ENCODE measurements at places on chromosomes 7 and 10.

- DNase-seq, result no peak
Measured at GRCh38 chr10:6671976-6672375, 91.9 kb upstream of the PRKCQ start.

- DNase-seq, result peak; percentile 72
Measured at GRCh38 chr7:37448636-37449361, at the start of gene ELMO1. Gene ELMO1, minus strand, starts transcription at chr7:37448864. Its CDS starts 106,174 bp downstream, at chr7:37342690.

- no peak for DNase-seq
Measured at GRCh38 chr10:88861036-88861435, 9.4 kb upstream of the ANKRD22 start.

- no peak for DNase-seq
Measured at GRCh38 chr10:131532291-131532690, 220.8 kb upstream of the TCERG1L start.

- no peak for DNase-seq
Measured at GRCh38 chr10:68110027-68110426, 739 bp downstream of the MYPN start.

GRCh38 chr10:125538947-125539731 is 143.8 kb downstream of the TEX36 start:
- DNase-seq, result no peak

DNA sequence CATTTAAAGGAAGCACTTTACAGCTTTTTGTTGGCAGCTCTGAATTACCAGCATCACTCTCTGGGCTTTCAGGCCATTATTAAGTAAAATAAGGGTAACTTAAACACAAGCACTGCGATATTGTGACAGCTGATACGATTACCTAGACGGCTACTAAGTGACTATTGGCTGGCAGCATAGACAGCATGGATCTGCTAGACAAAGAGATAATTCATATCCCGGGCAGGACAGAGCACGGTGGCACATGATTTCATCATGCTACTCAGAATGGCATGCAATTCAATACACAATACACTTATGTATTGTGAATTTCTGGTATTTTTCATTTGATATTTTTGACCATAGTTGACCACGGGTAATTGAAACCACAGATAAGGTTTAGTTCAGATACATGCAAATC is 522.0 kb upstream of the LRRN3 start:
- DNase-seq, result no peak

DNA sequence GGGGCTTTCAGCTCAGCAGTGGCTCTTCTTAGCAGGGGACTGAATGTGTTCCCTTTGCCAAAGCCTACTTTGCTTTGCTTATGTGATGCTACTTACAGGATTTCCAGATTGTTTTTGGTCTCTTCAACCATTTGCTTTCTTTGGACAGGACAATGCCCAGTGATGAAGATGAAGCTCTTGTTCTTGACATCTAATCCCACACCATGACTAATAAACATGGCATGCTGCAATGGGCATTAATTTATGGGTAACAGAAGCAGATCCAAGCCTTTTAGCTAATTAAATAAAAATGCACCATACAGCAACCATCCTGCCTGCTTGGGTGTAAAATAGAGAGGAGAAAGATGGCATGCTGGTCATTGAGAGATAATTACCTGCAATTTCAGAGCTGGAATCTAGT is 175.5 kb upstream of the ITGB1 start:
- DNase-seq, result no peak

GRCh38 chr10:79185796-79186374 is 117.1 kb downstream of the ZMIZ1 start:
- no peak for DNase-seq

- DNase-seq, result no peak
Measured at GRCh38 chr7:44664780-44665461, 58.5 kb downstream of the OGDH start.

DNA sequence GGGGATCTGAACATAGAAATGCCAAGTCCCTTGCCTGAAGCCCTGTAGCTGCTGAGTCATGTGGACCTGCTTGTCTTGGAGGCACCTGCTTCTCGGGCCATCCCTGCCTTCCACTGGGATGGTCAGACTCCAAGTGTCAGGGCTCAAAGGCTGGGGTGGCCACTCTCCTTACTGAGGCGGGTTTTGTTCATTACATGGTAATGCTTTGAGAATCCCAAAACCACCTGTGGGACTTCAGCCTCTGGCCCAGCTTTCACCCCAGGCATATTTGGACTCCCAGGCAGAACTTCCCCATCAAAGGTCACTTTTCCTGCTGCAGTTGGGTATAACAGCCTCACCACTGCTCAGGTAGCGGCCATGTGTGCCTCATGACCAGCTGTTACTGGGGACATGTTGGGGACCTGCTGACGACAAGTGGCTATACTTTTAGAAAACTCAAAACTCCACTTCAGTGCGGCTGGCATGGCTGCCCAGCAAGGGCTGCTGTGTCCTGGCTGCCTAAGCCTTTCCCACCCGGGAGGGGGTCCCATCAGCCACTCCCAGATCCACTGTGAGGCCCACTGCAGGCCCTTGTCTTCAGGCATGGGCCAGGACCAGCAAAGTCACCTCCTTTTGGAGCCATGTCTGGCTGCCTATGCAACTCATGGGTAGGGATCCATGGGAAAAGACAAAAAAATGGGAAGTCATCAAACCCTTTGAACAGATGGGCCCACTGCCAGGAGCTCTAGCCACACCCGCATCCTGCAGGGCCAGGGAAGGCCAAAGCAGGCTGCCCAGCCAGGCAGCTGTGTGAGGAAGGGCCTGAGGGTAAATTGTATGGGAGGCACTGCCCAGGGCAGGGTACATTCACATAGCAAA is 96.7 kb downstream of the ARHGAP22 start:
- DNase-seq, result no peak

GRCh38 chr10:31395695-31396094 is 76.7 kb downstream of the ZEB1 start:
- no peak for DNase-seq

DNA sequence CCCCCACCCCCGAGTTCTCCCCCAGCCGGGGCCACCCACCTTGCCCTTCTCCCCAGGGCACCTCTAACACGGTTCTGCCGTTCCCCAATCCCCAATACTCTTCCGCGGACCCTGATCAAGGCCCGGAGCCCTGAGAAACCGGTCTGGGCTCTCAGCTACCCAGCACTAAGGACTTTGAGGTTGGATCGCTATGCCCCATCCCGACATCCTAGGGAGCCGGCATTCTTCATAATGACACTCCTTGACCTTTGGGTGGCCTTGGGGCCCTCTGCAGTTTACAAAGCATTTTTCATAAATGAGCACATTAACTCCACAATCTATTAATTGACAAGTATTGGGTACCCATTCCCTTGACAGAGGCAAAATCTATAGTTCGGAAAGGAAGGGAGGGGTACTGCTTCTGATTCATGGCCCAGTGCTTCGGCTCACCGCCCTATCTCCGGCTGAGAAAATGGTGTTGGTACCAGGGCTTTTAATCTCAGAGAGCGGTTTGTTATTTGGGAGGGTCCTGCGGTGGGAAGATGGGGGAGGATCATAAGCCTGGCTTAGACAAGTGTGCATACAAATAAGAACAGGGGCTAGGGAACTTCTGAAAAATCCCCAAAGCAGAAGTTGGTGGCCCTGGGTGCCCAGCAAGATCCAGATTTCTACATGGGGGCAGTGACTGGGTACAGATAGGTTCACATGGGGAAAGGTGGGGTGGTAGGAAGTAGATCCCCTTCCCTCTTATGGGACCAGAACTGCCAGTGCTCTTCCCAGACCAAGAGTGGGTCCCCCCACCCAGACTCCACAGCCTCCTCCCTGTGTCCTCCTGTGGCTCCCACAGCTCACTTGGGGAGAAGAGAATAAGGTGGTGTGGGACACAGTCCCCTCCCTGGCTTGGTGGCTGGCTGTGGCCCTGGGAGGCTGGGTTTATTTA is 3.2 kb downstream of the IMPDH1 start:
- peak; percentile 19 for DNase-seq

DNA sequence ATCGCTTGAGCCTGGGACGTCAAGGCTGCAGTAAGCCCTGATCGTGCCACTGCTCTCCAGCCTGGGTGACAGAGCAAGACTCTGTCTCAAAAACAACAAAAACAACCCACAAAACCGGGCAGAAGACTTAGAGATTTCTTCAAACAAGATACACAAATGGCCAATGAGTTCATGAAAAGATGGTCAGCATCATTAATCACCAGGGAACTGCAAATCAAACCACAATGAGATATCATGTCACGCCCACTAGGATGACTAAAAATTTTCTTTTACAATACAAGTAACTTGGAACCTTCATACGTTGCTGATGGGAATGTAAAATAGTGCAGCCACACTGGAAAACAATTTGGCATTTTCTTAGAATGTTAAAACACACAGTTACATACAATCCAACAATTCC is 77.3 kb upstream of the GRID1 start:
- DNase-seq, result no peak

Data from naive thymus-derived CD8-positive, alpha-beta T cell (primary cell).